Adrenal gland (tissue), 19 donors: ENCODE measurements at places on chromosomes 16 and 17. TPM values are rescaled to one million over a fixed set of nuclear protein-coding genes. Genes with fewer than 3 reads are reported as not detected.

DNA sequence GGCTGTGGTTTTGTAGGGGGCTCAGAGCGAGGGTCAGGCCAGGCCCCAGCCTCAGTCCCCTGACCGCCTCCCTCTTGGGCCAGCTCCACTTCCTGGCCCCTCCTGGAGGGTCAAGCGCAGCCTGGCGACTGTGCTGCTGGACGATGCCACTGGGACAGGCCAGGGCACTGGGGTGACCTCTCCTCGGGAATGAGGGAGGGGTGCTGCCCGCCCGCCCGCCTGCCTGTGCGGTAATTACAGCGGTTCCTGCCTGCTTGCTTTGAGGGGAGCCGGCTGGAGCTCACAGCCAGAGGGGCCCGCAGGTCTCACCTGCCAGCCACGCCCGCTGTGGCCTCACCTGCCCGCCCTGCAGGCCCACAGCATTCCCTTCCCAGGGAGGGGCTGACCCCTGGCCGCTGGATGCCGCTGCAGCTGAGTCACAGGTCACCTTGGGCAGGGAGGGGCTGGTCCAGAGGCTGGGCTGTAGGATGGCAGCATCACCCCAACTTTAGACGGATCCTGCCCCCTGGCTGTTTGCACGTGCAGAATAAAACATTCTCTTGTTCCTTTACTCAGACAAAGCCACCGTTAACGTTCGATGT, 76.7 kb upstream of the CBX4 start:
- no peak overlapping the region for H3K27ac ChIP-seq
- peaks cover 3% of the 10 kb centered on the region for H3K4me1 ChIP-seq
- no peaks in the 10 kb centered on the region for H3K36me3 ChIP-seq
- no peak for DNase-seq
- H3K4me3 ChIP-seq, result no peak overlapping the region

DNA sequence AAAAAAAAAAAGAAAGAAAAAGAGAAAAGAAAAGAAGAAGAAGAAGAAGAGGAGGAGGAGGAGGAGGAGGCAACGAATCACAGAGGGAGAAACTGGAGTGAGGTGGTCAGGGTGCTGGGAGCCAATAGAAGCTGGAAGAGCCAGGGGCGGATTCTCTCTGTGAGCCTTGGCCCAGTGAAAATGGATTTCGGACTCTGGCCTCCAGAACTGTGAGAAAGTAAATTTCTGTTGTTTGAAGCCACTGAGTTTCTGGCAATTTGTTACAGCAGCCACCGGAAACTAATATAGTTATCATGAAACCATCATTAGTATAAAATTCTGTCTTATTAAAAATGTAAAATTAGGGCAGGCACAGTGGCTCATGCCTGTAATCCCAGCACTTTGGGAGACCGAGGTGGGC, 27.7 kb upstream of the WFIKKN2 start:
- no peak overlapping the region for H3K4me3 ChIP-seq
- H3K4me1 ChIP-seq, result no peaks in the 10 kb centered on the region
- DNase-seq, result no peak
- no peaks in the 10 kb centered on the region for H3K27me3 ChIP-seq
- no peak overlapping the region for H3K27ac ChIP-seq

- no peaks in the 10 kb centered on the region for H3K36me3 ChIP-seq
- DNase-seq, result no peak
- no peak overlapping the region for H3K4me3 ChIP-seq
Measured at GRCh38 chr16:456891-457483, 31.5 kb downstream of the RAB11FIP3 start.

- no peaks in the 10 kb centered on the region for H3K36me3 ChIP-seq
- H3K4me3 ChIP-seq, result no peak overlapping the region
- H3K27ac ChIP-seq, result no peak overlapping the region
- no peak for DNase-seq
- no peaks in the 10 kb centered on the region for H3K4me1 ChIP-seq
Measured at GRCh38 chr16:65178151-65178550, 56.3 kb upstream of the CDH11 start.

DNA sequence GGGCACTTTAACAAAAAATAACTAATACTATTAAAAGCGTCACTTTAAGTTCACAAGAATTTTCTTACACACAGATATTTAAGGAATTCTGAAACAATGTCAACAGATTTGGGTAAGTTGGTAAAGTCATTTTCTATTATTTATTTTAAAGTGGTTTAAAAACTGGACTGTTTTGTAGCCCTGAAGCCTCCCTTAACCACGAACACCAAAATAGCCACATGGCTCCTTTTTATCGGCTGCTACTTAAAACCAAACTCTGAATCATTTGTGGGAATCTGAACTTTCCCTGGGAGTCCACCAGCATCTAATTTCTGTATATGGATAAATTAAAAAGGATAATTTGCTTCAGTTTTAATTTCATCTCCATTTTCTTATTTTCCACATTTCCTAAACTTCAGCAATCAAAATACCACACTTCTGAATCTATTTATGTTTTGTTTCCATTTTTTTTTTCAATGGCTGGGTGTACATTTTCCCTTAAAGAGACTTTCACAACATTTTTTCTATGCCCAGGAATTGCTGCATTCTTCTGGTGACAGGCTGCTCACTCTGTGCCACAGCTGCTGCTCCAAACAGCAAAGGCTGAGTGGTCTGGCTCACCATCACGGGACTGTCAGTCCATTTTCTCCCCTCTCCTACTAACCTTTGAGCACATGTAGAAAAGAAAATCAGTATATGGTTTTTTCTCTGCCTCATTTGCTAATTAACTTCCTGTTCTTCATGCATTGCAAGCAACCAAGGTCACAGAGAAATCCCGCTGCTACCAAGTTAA, 255.5 kb upstream of the KCNJ16 start:
- DNase-seq, result no peak
- H3K4me3 ChIP-seq, result no peak overlapping the region
- no peak overlapping the region for H3K27ac ChIP-seq
- H3K27me3 ChIP-seq, result no peaks in the 10 kb centered on the region
- no peaks in the 10 kb centered on the region for H3K36me3 ChIP-seq
- H3K4me1 ChIP-seq, result no peaks in the 10 kb centered on the region

DNA sequence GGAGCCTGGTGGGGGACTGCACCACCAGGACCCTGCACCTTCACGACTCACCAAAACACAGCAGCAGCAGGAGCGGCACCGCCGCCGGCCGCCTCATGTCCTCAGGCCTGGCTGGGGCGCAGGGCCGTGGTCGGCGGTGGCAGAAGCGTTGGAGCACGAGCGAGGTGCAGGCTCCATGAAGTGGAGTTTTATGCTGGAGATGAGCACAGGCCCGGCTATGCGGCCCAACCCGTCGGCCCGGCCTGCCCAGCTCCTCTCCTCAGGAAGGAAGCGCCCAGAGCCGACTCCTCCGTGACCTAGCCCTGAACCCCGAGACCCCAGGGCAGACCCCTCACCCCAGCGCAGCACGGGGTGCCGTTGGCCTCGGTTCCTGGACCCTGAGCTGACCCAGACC, at the start of gene PRSS27:
Gene PRSS27, minus strand, starts transcription at position 161 of the 394 bp plus-strand sequence. Its CDS starts 64 bp downstream, at position 97.
- no peaks in the 10 kb centered on the region for H3K36me3 ChIP-seq
- DNase-seq, result no peak
- no peaks in the 10 kb centered on the region for H3K27me3 ChIP-seq
- peaks cover 18% of the 10 kb centered on the region for H3K4me1 ChIP-seq
- peak within 1 kb of the TSS; percentile 79 for H3K27ac ChIP-seq

- no peak overlapping the region for H3K27ac ChIP-seq
- no peaks in the 10 kb centered on the region for H3K27me3 ChIP-seq
- no peak overlapping the region for H3K4me3 ChIP-seq
- no peaks in the 10 kb centered on the region for H3K36me3 ChIP-seq
Measured at GRCh38 chr17:1571341-1571704, 8.7 kb upstream of the PITPNA start.

GRCh38 chr16:11165349-11165748, 90.7 kb downstream of the SOCS1 start:
- no peak overlapping the region for H3K27ac ChIP-seq
- peaks cover 28% of the 10 kb centered on the region for H3K4me1 ChIP-seq
- DNase-seq, result no peak
- no peaks in the 10 kb centered on the region for H3K27me3 ChIP-seq
- H3K4me3 ChIP-seq, result no peak overlapping the region

GRCh38 chr16:66224626-66225025, 141.9 kb upstream of the CDH5 start:
- no peaks in the 10 kb centered on the region for H3K4me1 ChIP-seq
- no peaks in the 10 kb centered on the region for H3K27me3 ChIP-seq
- no peak overlapping the region for H3K4me3 ChIP-seq
- DNase-seq, result no peak
- H3K27ac ChIP-seq, result no peak overlapping the region
- H3K36me3 ChIP-seq, result no peaks in the 10 kb centered on the region

DNA sequence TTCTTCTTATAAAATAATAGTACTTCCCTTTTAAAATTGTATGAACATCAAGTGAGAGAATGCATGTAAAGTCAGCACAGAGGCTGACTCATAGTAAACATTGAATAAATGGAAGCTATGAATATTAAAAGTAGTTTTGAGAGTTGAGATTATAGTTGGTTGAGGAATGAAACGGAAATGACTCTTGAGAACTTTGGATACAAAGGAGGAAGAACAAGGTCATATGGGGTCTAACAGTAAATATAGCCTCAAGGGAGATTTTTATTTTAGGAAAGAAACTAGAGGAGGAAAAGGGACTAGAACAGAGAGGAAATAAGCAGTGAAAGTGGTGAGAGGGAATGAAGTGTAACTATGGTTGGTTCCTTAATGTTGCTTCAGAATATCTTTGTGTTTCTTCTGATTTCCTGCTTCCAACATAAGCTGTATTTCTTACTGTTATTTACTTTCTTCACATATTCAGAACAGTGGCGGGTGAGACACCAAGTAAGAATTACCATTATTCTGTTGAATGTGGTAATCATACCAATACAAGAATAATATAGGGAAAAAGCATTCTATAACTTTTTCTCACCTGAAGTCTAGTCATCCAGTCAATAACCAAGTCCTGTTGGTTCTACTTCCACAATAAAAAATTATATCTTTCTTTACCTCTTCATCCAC, 165.1 kb downstream of the CHD9 start:
- H3K4me1 ChIP-seq, result peaks cover 71% of the 10 kb centered on the region
- no peaks in the 10 kb centered on the region for H3K27me3 ChIP-seq
- no peak overlapping the region for H3K4me3 ChIP-seq
- no peak overlapping the region for H3K27ac ChIP-seq

DNA sequence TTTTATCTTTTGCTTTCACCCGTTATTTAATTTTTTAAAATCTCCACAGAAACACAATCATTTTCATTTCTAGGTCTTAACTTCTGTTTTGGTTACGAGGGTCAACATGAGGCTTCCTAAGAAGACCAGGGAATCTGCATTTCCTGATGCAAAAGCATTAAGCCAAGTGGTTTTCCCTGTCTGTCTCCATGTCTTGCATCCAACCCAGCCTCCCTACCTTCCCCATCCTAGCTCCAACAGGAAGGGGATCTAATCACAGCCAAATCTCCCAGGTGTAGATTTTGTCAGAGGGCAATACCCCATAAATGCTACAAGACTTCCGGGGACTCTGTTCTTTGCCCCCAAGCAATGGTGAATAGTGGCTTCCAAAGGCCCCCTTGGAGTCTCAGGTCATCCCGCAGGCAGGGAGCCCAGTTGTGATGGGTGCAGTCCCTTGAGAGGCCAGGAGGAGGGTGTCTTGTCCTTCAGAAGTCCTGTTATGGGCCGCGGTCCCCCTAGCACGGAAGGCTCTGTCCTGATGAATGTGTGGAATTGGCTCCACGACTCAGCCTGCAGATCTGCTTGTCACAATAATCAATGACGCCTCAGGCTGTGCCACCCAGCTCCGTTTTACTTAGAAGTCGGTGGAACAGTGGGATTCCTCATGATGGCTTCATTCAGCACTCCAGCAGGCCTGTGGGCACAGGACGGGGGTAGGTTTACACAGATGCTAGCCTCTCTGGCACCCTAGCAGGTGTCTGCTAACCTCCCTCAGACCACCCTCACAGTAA, 141.1 kb downstream of the RGS9 start:
- H3K36me3 ChIP-seq, result no peaks in the 10 kb centered on the region
- no peaks in the 10 kb centered on the region for H3K4me1 ChIP-seq
- no peak overlapping the region for H3K27ac ChIP-seq
- H3K4me3 ChIP-seq, result no peak overlapping the region
- peak; percentile 50 for DNase-seq

DNA sequence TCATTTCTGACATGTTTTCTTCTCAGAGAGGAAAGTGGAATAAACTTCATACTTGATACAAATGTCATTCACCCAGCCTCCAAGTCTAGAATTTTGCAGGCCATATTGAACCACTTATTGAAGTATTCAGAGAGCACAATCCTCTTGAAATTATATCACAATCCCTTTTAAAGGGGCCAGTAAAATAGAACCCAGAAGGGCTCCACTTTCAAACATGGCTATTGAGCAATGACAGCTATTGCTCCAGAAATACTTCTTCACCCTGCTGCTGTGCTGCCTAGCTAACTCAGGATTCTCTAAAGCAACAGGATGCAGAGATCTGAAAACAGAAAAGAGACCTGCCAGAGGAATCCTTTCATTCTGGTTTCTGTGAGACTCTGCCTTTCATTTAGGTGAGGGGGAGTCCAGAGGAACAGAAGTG, 275.0 kb upstream of the CDH5 start:
- no peak for DNase-seq
- H3K4me1 ChIP-seq, result no peaks in the 10 kb centered on the region
- H3K27me3 ChIP-seq, result no peaks in the 10 kb centered on the region
- no peak overlapping the region for H3K4me3 ChIP-seq
- H3K36me3 ChIP-seq, result no peaks in the 10 kb centered on the region
- no peak overlapping the region for H3K27ac ChIP-seq

DNA sequence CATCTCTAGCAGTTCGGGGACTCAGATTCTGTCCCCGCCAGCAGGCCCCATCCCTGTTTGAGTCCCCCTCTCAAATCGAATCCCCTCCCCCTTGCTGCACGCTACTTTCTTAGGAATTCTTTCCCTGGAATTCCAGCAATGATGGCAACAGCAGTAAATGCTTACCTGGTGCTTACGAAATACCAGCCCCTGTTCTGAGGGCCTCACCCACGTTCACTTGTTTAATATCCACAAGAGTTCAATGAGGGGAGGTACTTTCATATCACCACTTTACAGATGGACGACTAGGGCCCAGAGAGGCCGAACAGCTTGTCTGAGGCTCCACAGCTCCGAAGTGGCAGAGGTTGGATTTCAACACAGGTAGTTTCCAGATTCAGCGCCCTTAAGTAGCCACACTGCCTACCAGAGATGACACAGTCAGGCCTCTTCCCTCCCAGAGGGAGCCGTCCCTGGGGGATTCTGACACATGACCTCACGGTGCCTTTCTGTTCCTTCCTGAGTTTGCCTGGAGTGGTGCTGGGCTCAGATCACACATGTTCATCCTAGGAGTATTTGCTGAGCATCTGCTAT, 120.7 kb upstream of the GSE1 start:
- no peak overlapping the region for H3K4me3 ChIP-seq
- no peaks in the 10 kb centered on the region for H3K36me3 ChIP-seq
- H3K27me3 ChIP-seq, result no peaks in the 10 kb centered on the region
- DNase-seq, result no peak
- H3K4me1 ChIP-seq, result peaks cover 18% of the 10 kb centered on the region
- peak overlapping the region; percentile 18 for H3K27ac ChIP-seq

KRTAP1-3 gene
- not detected for total RNA-seq

OR4D2 gene
- total RNA-seq, result not detected

KRTAP9-2 gene
- not detected for total RNA-seq

ANKRD40CL gene
- total RNA-seq, result not detected

CCL23 gene
- total RNA-seq, result 11.9 TPM
